ENCODE measurements at places on chromosomes 4 and X.

- no peak for DNase-seq
Measured at GRCh38 chr4:82362565-82362964, 11.2 kb downstream of the HNRNPD start.

- no peak for DNase-seq
Measured at GRCh38 chr4:78742300-78742699, 33.9 kb upstream of the BMP2K start.

- no peak for DNase-seq
Measured at GRCh38 chr4:80265571-80266252, 752 bp upstream of the FGF5 start.

DNA sequence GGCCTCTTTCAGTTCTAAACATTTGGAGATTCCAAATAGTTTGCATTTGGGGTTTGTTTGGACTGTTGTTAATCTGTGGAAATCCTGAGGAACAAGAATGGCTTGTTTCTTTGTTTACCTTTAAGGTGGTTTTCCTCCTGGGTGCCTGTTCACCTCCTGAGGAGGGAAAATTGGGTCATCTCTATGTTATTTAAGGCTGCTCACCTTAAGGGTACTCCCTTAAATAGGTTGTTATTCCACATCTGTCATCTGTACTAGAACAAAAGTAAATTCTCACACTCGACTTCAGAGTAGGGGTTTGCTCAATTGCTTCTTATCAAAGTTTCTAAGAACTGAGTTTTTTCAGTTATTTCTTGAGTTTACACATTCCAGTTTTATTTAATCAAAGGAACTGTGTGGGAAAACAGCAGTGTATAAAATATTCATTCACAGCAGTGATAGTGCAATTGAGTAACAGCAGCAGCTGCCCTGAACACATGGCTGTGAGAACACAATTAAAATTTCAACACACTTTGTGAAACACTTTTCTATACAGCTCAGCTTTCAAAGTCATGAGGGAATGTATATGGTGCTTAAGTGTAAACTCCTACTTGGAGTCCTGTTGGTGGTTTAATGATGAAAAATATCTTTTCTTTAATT lies 238.5 kb upstream of the PGRMC2 start:
- no peak for DNase-seq

GRCh38 chr4:93084599-93085305 lies 743.8 kb upstream of the ATOH1 start:
- DNase-seq = no peak

GRCh38 chr4:110361921-110362320 lies 114.0 kb upstream of the ENPEP start:
- no peak for DNase-seq

GRCh38 chr4:181083757-181084361 lies 1159.3 kb upstream of the TENM3 start:
- no peak for DNase-seq

DNA sequence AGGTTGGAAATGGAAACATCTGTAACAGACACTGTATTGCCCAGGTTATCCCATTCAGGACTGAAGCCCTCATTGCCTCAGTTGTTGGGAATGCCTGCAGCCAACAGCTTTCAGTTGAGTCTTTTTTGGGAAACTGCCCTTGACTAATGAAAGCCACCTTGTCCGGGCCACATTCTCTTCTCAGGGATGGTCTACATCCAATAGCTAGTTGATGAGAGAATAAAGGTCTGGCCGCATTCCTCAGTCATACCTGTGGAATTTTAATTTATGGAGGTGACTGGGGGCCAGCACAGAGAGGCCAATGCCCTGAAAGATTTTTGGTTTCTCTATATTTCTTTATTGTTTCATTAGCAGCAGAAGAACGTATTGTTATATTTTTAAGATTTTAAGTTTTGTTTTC lies 147.6 kb upstream of the MSX1 start:
- DNase-seq = no peak

DNA sequence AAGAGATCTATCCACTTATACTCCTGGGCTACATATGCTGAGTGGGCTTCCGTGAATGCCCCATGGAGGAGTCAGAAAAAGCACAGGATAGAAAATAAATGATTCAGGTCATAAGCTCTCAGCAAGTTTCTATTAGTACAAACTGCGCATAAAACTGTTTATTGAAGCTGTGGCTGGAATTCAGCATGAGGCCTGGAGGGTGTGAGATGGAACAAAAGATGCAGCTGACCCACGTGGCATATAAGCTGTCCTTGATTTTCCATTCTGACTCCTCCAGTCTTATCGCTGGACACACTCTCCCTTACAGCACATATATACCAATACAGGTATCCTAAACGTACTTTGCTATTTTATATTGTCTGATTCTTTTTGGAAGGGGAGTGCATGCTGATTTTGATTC lies 17.9 kb downstream of the GRXCR1 start:
- no peak for DNase-seq

DNA sequence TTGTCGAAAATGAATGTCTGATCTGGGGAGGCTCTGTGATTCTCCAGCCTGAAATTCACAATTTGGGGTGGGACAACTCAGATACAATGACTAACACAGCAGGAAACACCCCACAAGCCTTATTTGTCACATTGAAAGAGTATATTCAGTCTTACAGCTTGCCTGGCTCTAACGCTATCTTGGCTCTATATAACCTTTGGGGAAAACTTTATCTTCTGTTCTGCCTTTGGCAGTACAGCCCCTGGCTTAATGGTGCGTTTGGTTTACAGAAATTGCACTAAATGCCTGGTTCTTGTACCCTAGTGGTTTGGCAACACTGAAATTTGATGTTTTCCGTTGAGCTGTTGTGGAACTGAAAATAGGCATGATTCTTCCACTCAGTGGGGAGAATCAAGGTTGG lies 178.1 kb upstream of the VEGFC start:
- DNase-seq = no peak

- no peak for DNase-seq
Measured at GRCh38 chr4:159048166-159048886, 54.6 kb upstream of the RAPGEF2 start.

DNA sequence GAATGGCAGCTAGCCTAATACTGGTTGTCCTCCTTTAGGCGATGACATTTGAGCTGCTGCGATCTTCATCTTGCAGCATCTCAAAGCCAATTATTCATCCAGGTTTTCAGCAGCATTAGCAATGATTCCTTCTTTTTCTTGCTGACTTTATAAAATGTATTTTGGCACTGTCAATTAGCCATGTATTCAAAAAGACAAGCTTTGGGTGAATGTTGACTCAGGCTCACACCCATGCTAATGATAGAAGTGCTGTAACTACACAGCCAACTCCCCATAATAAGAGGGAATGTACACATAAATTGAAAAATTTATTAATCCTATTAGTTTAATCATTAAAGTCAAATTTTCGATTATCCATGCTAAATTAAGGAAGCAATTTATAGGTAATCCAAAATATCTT lies 24.3 kb upstream of the NPNT start:
- no peak for DNase-seq

- no peak for DNase-seq
Measured at GRCh38 chrX:805988-806387, 175.4 kb downstream of the SHOX start.

All from activated CD4-positive, alpha-beta T cell treated with anti-CD3 and anti-CD28 coated beads for 4 hours (primary cell).